Central memory CD8-positive, alpha-beta T cell (primary cell): ENCODE measurements at places on chromosomes 1 and 21.
A peak's percentile ranks its signal among the peaks of the same experiment; 100 is the strongest.

GRCh38 chr1:237507005-237507404 lies 383.7 kb downstream of the ZP4 start:
- DNase-seq = no peak

DNA sequence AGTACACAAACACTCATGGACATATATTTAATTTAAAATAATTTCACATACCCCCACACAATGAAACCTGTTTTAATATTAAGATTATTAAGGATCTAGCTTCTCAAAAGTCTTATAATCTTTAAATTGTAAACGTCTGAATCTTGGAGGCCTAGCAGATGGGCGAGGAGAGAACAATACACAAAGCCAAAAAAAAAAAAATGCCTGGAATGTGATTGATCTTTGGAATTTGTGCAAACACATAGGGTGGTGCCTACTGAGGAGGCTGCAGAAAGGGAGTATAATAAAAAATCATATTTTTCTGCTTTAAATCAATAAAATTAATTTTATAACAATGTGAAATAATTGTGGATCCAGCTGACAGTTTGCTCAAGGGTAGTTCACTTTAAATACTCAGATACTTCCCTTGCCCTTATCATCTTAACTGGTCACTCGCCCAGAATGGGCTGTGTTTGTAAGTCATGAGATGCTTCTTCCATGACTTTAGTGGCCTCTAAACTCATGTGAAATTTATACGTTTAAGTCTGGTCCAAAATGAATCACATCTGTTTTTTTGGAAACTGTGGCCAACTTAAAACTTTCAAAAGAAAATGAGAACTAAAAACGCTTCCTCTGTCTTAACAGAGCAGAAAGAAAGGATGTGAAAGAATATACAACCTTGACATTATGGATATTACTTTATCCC lies 802.8 kb upstream of the CXADR start:
- DNase-seq = no peak

DNA sequence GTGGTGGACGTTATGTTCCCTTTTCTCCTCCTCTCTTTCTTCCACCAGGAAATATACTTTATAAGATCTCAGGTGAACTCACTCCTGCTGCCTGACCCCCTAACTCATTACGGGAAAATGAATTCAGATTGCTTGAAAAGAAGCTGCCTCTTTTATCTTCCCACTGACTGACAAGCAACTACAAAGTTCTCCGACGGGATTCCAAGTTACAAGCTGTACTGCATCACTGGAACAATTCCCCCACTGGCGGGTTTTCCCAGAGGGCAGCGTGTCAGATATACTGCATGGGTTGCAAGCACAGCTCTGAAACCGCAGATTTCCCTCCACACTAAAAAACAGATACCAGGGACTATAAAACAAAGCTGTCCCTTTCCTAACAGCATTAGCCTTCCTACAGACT lies 390.6 kb downstream of the KCTD3 start:
- DNase-seq = no peak

DNA sequence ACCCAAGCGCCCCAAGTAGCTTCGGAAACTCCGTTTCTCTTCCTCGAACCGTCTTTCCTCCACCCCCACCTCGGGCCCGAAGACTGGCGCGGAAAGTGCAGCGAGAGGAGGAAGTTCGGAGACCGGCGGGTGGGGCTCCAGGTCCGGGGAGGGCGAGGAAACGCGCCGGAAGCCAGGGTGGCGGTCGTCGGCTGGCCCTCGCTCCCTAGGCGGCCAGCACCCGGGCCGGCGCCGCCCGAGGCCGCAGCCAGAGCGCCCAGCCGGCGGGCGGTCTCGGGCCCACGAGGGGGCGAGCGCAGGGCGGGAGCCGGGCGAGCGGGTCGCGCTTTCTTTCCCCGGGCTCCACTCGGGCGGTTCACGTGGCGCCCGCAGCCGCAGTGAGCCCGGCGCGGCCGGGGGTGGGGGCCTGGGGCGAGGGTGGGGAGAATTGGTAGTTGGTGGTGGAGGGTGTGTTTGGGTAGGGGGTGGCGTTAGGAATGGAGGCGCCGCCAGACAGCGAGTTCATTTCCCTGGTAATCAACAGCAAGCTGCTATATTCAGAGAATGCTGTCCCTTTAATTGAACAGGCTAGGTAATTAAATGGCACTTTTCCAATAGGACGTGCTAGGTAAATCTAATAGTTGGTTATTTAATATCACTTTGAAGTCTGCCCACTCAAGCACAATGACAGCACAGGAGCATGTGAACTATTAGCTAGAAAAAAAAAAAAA lies 6.7 kb downstream of the LMO4 start:
- peak; percentile 32 for DNase-seq

GRCh38 chr1:198449727-198450433 lies 90.6 kb downstream of the ATP6V1G3 start:
- DNase-seq = no peak

- no peak for DNase-seq
Measured at GRCh38 chr1:161843156-161843555, 77.0 kb downstream of the ATF6 start.

- no peak for DNase-seq
Measured at GRCh38 chr1:63779338-63780211, 5.8 kb downstream of the ROR1 start.

DNA sequence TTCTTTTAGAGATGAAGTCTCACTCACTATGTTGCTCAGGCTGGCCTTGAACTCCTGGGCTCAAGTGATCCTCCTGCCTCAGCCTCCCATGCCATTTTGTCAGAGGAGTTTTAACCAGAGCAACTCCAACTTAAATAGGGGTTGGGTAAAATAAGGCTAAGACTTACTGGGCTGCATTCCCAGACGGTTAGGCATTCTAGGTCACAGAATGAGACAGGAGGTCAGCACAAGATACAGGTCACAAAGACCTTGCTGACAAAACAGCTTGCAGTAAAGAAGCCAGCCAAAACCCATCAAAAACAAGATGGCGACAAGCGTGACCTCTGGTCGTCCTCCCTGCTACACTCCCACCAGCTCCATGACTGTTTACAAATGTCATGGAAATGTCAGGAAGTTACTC lies 5.7 kb upstream of the DNAH14 start:
- no peak for DNase-seq

DNA sequence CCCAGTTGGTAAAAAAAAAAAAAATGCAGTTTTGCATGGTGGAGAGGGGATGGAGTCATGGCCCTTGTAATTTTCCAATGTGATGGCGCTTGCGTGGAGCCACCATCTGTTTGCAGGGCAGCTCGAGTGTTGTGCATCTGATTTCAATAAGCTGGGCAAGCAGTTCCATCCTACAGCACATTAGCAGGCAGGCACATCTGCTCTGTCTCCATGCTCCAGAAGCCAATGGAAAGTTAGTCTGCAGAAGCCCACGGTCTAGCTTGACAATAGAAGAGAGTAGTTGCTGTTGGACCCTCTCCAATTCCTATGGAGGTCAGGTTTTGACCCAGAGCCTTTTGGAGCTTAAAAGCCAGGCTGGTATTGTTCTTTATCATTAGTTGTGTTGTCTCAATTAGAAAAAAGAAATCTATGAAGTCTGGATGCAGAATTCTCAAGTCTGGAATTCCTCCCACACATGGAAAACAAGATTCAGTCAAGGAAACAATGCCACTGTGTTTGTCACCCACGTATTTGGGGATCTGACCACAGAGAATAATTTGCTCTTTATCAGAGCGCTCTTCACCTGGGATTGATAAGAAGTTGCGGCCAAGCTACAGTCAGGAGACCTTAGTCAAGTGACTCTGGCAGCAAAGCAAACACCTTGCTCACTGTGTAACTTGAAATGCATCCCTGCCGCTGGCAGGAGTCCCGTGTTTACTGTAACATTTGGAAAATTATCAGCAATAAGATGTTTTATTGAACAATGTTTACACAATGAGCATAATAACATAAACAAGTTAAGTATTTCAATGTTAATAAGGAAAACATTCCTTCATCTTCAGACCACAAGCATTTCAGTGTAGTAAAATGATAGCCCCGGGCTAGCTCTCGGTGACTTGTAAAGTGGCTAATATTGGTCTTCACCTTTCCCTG lies 20.7 kb downstream of the NGF start:
- DNase-seq = no peak

DNA sequence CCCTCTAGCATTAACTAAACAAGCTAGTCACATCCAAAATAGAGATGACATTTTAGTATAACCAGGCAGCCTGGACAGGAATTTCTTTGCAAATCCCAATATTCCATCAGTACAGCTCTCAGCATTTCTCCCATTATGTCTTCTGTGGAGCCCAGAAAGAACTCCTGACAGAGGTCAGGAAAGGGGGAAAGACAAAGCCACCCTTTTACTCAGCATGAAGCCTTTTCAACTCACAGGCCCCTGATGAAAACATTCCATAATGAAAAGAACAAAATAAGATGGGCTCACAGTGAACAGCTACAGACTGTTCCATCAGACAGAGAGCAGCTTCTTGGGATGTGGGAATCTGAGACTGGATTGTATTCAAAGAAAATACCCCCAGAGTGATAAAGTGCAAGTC lies 80.6 kb downstream of the TEX35 start:
- no peak for DNase-seq

DNA sequence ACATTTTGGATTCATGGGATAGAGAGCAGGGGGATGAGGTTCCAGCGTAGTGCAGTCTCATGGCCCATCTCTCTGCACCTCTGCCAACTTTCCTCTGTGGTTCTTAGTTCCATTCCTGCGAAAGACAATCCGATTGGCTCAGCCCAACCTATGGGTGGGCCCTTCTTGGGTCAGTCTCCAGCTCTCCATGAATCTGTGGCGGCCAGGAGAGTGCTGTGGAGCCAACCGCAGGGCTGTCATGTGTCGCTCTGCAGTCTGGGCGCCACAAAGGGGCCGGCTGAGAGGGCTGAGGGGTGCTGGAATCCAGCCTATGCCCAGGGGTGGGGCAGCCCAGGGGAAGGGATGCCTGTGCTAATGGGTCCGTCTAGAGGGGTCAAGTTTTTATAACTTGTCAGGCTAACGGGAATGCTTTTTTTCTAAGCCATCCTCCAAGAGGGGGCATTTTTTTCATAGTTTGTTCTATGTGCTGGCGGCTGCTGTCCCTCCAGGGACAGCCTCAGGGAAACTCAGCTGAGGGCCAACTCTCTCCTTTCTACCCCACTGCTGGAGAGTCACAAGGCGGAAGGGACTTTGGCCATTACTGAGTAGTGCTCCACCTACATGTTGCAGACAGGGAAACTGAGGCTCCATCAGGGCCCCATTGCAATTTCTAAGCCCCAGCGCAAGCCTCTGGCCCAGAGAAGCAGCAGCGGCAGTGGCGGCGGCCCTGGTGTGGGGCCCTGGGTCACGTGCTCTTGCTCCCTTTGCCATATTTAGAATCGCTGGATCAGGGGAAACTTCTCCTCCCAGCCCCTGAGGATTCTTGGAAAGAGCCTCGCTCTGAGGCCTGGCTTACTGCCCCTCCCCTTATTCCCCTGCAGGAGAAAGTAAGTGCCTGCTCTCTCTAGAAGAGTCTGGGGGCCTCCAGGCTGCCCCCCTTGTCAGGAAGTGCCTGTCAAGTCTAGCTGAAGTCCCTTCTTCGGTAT lies 23.4 kb downstream of the KCNQ4 start:
- DNase-seq = no peak

- DNase-seq = no peak
Measured at GRCh38 chr1:119859647-119860046, 36.7 kb downstream of the ADAM30 start.

DNA sequence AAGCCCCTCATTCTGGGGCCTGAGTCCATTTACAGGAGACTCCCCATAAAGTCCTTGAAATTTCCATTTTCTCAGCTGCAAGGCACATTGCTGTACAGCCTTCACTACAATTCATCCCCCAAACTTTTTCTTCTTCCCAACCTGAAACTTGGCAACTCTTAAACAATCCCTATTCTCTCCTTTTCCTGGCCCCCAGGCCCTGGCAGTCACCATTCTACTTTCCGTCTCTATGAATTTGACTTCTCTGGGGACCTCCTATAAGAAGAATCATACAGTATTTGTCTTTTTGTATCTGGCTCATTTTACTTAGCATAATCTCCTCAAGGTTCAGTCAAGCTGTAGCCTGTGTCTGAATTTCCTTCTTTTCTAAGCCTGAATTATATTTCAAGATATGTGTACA lies 332.9 kb downstream of the PCP4 start:
- no peak for DNase-seq

GRCh38 chr1:166151804-166152203 lies 15.0 kb downstream of the FAM78B start:
- DNase-seq = no peak
